ENCODE measurements at places on chromosomes 4 and X.

DNA sequence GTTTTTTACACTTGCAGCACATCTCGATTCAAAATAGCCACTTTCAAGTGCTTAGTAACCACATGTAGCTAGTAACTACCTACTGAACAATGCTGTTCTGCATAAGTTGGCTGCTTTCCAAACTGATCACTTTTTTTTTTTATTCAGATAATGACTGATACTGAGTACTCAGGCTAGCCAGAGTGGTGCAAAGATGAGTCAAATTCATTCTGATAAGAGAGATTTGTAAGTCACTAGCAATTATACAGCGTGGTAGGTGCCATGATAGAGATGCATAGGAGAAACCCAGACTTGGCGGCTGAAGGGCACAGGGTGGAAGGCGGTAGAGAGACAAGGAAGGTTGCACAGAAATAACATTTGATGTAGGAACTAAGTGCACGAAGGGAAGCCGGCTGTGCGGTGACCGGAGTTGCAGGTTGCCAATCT lies 357 bp upstream of the IGBP1 start:
- no peak for DNase-seq

- DNase-seq, result no peak
Observed at GRCh38 chrX:10598540-10598939, 21.8 kb downstream of the MID1 start.

GRCh38 chr4:82524570-82525152 lies 37.1 kb downstream of the TMEM150C start:
- DNase-seq, result no peak

DNA sequence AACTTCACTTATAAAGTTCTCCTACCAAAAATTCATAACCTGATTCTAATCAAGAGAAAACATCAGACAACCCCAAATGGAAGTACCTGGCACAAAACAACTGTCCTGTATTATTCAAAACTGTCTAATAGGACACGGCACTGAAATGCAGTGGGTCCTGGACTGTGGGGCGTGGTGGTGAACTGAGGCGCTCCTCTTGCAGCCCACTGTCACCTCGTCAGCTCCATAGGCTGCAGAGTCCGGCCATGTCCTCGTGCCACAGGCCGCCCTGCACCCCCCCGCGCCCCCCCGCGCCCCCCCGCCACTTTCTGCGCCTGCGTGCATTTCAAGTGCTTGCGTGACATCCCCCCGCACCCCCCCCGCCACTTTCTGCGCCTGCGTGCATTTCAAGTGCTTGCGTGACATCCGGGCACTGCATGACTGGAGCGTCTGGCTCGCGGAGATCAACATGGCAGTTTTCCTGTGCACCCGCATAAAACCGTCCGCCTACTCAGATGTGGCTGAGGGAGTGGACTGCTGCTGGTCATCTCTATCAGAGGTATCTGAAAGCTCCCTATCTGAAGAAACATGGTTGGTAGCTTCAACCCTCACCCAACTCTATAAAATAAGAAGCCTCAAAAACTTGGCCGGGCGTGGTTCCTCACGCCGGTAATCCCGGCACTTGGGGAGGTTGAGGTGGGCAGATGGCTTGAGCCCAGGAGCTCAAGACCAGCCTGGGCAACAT lies 28.8 kb downstream of the ATXN3L start:
- no peak for DNase-seq

- DNase-seq, result no peak
Observed at GRCh38 chr4:8395504-8396296, 44.8 kb downstream of the ACOX3 start.

DNA sequence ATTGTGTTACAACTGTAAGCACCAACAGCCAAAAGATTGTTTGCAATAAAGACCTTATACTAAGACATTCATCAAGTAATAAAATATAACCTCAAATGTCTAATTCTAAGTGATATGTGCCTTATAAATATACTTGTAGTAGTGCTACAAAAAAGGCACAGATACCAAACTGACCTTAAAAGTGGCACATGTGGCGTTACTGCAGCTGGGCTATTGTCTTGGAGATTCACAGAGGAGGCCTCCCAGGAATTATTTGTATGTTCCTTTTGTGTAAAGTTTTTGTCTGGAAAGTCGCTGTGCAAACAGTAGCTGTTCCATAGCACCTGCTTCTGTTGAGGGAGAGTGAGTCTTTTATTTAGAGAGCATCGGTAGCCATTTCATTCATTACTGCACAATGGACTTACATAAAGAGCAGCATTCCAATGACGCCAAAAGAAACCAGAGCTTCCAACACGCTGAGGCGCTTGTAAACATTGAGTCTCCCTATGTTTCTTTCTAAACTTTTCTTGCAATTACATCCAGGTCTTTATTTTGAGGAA lies 143.7 kb downstream of the RPA4 start:
- DNase-seq, result no peak

GRCh38 chr4:124535003-124535402 lies 177.5 kb downstream of the ANKRD50 start:
- DNase-seq, result no peak

DNA sequence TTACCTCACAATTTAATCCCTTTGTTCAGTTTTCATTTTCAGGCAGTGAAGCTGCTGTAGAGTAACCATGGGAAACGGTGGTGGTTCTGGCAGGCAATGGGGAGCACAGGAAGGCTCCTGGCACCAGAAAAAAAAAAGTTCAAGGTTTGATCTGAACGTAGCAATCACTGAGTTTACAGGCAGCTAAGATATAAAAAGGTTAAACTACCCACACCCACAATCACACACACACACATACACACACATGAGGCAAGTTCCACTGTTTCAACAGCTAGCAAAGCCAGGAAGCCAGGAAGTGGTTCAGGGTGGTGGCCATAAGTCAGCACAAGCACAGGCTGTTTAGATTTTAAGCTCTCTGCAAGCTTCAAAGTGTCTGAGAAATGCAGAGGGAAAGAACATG lies at the start of gene SULT1B1:
Gene SULT1B1, minus strand, starts transcription at position 166 of the 400 bp plus-strand sequence. CDS start 5,403 bp downstream, outside the sequence.
- DNase-seq, result no peak

DNA sequence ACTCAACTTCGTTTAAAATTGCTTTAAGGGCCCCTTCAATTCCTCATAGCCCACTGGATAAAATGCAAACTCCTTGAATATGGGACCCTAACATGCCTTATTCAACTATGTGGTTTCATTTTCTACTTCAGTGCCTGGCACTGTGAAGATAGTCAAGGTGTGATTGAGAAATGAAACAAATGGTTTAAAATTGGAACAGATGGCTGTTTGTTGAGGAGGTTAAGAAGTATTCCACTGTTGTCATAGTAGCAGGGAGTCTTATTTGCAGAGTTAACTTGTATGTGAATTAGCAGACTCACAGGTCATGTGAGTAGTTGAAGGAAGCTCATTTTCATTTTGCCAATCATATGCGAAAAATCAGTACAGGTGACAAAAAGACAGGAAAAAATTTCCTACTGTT lies 593.3 kb downstream of the KCTD8 start:
- no peak for DNase-seq

GRCh38 chrX:112751076-112751475 lies 71.3 kb upstream of the LHFPL1 start:
- no peak for DNase-seq

DNA sequence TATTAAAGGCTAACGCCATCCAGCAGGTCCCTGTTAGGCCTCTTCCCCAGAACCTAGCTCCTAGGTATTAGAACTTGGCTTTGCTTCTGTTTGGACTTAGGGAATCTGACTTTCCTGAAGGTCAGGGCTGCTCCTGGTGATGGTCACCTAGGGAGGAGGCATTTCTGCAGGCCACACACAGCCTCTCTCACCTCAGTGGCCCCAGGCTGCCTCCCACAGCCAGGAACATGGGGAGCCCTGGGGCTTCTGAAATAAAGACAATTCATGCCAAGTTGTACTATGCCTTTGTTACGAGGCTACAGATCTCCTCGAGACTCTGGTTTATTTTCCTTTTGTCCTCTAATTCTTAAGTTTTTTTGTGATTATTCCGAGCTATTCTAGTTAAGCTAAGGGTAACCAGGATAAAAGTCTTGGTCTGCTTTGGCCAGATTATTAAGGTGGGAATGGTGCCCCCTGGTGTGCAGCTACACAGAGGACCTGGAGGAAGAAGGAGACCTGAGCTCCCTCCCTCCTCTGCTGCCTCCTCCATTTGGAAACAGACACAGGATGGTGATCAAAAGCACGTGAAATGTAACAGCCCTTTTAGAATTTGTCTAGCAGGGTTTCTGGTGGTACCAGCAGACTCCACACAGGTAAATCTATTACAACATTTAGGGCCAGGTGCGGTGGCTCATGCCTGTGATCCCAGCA lies 131.0 kb downstream of the DCLK2 start:
- DNase-seq, result peak; percentile 52

DNA sequence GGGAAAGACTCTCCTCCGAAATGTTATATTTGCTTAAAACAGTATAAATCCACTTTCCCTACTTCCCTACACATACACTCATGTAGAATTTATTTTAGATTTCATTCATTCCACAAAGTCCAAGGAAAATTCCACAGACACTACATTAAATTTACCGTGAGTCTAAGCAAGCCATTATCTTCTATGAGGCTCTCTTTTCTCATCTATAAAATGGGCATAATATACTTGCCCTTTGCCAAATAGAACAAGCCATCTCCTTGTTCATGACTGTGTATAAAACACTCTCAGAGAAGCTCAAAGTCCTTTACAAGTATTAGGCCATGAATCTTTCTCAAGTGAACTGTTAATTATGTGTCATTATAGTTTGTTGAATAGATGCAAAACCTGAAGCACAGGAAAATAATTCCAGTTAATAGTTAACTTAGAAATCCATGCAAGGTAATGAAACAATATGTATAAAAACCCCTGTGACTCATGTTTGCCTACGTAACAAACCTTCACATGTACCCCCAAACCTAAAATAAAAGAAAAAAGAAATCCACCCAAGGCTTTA lies 10.7 kb downstream of the TEC start:
- no peak for DNase-seq

DNA sequence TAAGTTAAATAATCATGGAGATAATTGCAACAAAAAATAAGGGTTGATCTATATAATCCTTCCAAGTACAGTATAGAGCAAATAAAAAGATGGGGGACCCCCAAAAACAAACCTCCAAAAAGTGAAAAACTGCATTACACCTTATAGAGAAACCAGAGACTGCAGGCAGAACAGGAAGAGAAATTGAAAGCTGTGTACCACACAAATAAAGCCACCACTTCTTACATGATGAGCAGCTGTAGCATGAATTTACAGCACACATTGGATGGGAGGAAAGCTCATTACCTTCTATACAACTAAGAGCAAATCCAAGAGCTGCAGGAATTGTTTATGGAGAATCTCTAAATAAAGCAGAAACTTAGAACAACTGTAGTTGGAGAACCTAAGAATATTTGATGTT lies 152.4 kb upstream of the PDE5A start:
- DNase-seq, result no peak

- no peak for DNase-seq
Observed at GRCh38 chr4:19309378-19309777, 942.3 kb upstream of the SLIT2 start.

DNA sequence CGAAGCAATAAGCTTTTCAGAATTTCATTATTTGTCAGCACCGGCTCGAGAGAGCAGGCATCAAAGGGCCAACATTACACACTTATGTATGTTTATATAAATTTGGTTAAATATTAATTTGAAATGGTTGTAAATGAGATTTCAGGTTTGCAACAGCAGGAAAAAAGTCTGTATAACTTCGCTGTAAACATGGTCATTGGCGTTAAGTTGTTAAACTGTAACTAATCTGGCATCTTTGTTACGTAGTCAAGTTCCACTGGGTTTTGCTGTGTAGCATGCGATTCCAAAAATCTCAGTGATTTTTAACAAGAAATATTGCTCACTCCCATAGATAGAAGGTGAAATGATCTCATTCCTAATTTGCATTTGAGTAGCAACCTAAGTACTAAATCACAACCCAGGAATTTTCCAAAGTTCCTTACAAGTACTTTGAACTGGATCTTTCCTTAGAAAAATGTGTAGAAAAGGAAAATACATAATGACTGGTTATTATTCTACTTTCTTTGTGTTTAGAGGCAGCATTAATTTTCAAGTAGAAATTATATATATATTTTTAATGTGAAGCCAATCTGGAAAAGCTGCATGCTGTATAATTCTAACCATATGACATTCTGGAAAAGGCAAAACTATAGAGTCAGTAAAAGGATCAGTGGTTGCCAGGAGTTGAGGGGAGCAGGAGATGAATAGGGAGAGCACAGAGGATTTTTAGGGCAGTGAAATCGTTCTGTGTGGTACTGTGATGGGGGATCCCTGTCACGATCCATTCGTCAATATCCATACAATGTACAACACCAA lies 222.1 kb downstream of the CBR4 start:
- DNase-seq, result no peak

- no peak for DNase-seq
Observed at GRCh38 chr4:148061141-148061481, 329.2 kb downstream of the ARHGAP10 start.

- no peak for DNase-seq
Observed at GRCh38 chr4:3407171-3407771, 34.5 kb upstream of the HGFAC start.

- no peak for DNase-seq
Observed at GRCh38 chrX:20128670-20129069, 12.0 kb upstream of the MAP7D2 start.

DNA sequence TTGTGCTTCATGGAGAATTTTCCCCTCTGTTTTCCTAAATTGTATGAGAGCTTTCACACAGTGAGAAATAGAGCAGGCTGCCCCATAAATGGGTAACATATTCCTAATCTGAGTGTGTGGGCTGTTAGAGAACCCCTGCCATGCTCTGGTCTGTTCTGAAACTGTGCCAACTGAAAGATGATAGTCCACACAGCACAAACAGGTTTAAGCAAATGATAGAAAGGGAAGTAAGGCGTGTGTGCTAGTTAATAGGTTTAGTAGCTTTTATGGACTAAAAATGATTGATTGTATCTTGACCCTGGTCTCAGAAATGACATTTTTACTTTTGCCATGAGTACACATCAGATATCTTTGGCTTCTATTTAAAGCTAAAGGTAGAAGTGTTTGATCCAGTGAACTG lies 106.2 kb downstream of the PRRG1 start:
- DNase-seq, result no peak

GRCh38 chrX:63350465-63350877 lies 661 bp downstream of the SPIN4 start:
- DNase-seq, result peak; percentile 15

- DNase-seq, result no peak
Observed at GRCh38 chrX:133538148-133538547, 122.9 kb upstream of the GPC4 start.

- DNase-seq, result no peak
Observed at GRCh38 chr4:147311956-147312355, 168.9 kb upstream of the EDNRA start.

- no peak for DNase-seq
Observed at GRCh38 chr4:59759082-59759825, 1440.9 kb upstream of the ADGRL3 start.
